ENCODE measurements at places on chromosomes 12 and 14. TPM values are rescaled to one million over a fixed set of nuclear protein-coding genes. Genes with fewer than 3 reads are reported as not detected.

DNA sequence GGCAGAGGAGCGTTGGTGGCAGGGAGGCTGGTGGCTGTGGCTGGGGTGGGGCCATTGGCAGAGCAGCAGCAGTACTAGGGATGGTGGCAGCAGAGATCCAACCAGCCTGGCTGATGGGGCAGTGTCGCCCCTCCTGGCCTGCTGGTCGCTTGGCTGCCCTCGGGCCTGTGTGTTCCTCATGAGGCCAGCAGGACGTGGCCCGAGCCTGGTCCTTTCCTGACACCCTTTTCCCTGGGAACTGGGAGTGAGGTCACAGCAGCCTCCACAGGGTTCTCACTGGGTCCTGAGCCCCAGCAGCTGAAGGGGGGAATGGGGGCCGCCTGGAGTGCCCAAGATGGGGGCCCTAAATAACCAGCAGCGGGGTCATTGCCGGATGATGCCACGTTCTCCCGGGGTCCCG is 46.1 kb downstream of the KIF26A start:
- no peak for DNase-seq

- DNase-seq: no peak
Observed at GRCh38 chr12:71704920-71705319, 19.0 kb downstream of the TMEM19 start.

The LRIG3 gene
- total RNA-seq: 6.1 TPM

DNA sequence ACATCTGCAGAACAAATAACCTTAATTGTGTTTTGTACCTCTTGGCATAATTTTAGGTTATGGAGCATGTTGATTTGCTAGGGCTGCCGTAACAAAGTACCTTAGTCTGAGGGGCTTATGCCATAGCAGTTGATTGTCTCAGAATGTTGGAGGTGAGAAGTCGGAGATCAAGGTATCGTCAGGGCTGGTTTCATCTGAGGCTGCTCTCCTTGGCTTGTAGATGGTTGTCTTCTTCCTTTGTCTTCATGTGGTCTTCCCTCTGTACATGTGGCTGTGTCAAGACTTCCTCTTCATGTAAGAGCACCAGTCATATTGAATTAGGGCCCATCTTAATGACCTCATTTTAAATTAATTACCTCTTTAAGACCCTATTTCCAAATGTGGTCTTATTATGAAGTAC is 64.4 kb upstream of the PTHLH start:
- no peak for DNase-seq

DNA sequence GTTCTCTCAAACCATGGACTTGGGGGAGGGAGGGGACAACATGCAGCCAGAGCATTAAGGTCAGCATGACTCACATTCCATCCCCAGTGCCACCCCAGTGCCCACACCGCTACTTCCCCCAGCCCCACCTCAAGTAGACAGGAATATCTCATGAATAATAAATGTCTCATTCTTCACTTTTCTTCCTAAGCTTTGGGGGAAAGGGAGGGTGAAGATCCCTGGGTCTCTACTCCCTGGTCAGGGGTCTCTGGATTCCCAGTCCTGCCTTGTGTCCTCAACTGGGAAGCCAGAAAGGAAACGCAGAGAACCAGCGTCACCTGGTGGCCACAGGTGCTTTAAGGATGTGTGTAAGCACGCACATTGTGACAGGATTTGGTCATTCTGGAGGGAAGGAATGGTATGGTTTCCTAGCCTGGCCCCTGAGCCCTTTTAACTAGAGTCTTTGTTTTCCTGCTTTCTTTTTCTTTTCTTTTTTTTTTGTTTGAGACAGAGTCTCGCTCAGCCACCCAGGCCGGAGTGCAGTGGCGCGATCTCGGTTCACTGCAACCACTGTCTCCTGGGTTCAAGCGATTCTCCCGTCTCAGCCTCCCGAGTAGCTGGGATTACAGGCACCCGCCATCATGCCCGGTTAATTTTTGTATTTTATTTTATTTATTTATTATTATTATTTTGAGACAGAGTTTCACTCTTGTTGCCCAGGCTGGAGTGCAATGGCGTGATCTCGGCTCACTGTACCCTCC is 3.4 kb downstream of the GPR84 start:
- peak; percentile 87 for DNase-seq

The CLEC2D gene
- total RNA-seq: 4.7 TPM

The MAPK1IP1L gene
- 75.2 TPM for total RNA-seq

DNA sequence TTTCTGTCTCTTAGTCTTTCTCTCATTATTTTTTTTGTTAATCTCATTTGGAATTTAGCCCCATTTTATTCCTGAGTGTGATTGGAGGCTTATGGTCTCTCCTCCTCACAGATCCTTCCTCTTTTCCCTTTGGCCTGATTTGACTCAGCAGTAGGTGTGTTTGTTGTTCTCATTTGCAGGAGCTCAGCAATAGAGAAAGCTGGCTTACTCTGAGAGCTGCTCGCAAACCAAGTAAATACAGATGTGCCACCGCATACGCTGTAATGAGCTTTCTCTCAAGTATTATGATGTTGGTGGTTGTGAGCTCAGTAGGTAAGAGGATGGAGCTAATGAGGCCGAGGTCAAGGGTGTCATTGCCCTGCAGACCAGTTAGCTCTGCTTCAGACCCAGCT is 206.5 kb downstream of the ETV6 start:
- DNase-seq: no peak

GRCh38 chr12:108852674-108853309 is 4.6 kb downstream of the SSH1 start:
- no peak for DNase-seq

GRCh38 chr12:89451841-89452251 is 72.8 kb downstream of the GALNT4 start:
- no peak for DNase-seq

The ZC2HC1C gene
- 5.2 TPM for total RNA-seq

DNA sequence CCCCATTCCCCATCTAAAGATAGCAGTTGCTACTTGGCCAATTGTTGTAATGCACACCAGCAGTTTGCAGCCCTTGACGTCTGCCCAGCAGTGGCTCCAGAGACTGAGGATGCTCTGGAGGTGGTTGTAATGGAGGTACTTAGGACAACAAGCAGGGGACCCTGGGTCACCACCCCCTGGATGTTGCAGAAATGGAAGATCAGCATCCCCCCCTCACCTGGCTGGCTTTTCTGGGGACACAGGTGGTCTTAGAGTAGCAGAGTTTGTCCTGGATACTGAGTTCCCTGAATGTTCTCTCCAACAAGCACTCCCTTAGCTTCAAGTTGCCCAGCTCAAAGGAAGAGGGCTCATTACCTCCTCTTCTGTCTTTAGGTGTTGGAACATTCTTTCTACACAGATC is 250.5 kb downstream of the AACS start:
- DNase-seq: peak; percentile 22

- DNase-seq: no peak
Observed at GRCh38 chr12:17918013-17918412, 172.0 kb downstream of the RERGL start.

DNA sequence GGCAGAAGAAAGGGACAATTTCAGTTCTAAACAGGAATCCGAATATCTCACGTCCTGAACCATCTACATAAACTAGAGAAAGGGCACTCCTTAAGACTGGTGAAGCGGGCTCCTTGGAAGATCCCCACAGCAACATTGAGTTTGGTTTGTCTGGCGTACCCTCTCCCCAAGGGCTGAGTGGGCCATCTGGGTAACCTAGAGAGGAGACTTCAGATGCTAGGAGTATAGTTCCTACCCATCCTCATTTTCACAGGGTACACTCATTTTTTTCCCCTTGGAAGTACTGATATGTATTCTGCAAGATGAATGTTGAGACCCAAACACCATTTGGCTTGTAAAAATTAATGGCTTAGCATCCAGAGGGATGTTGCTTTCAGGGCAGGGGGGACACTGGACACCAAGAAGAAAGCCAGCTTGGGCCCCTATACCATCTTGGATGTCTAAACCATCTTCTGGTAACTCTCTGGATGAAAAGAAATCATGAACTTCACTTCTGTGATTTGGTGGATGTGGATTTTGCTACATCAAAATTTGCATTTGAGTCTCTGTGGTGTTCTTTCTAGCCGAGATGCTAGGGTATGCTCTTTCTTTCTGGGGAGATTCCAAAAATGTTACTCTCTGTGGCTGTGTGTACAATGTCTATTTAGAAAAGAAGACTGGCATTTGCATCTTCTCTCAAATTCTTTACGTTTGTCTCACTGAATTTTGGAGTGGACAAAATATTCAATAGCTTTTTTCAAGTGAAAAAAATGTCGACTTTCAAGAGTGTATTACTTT is 97.7 kb downstream of the ETV6 start:
- no peak for DNase-seq

DNA sequence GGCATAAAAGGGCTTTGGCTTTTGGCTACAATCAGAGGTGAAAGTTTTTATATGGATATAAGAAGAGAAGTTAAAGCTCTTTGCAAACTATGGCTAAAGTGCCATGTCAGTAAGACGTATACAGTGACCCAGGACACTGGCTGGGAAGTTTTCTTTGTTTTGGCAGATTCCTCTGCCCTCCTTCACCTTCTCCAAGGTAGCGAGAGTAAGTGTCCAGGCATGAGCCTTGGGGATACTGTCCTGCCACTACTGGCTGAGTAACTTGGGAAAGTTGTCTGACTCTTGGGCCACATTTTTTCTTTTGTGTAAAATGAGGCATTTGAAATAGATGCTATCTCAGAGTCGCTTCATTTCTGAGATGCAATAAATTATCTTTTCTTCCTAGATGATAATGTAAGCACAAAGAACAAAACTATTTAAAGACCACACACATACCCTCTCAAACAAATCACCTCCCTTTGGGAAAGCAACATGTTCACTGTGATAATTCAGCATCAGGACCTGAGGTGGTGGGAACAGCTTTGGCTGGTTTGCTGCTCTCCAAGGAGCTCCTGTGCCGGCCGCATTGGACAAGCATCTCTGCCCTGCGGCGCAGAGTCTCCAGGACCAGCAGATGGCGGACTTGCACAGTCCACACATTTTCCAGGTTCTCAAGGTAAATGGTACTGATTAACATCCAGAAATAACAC is 106.3 kb downstream of the PTCSC3 start:
- no peak for DNase-seq

GRCh38 chr12:115910057-115910456 is 367.4 kb downstream of the MED13L start:
- no peak for DNase-seq

The KRT77 gene
- not detected for total RNA-seq

- no peak for DNase-seq
Observed at GRCh38 chr14:75875958-75876357, 105.8 kb downstream of the TGFB3 start.

The PPM1H gene
- 4.0 TPM for total RNA-seq

The EAPP gene
- 17.1 TPM for total RNA-seq

The HPD gene
- total RNA-seq: 1.3 TPM

- DNase-seq: no peak
Observed at GRCh38 chr12:115946867-115947695, 330.4 kb downstream of the MED13L start.

GRCh38 chr12:119227292-119227691 is 48.6 kb downstream of the HSPB8 start:
- no peak for DNase-seq

The OTOGL gene
- total RNA-seq: 0.51 TPM

DNA sequence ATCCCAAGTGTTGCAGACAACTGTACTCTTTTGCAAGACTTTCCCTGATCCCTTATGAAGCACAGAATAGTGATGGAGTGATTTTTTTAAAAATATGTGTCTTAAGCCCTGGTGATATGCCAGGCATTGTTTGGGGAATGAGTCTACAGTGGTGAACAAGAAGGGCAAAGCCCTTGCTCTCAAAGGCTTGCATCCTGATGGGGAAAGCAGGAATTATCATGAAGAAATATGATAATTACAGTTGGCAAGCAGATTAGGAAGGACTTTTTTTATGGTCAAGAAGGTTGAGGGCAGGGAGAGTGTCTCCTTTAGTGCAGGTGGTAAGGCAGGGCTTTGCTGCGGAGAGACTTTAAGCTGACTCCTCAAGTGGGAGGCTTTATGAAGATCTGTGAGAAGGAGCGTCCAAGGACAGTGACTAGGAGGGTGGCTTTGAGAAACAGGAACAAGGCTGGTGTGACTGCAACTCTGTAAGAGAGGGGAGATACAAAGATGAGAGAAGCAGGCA is 100.2 kb downstream of the SYNE2 start:
- no peak for DNase-seq

DNA sequence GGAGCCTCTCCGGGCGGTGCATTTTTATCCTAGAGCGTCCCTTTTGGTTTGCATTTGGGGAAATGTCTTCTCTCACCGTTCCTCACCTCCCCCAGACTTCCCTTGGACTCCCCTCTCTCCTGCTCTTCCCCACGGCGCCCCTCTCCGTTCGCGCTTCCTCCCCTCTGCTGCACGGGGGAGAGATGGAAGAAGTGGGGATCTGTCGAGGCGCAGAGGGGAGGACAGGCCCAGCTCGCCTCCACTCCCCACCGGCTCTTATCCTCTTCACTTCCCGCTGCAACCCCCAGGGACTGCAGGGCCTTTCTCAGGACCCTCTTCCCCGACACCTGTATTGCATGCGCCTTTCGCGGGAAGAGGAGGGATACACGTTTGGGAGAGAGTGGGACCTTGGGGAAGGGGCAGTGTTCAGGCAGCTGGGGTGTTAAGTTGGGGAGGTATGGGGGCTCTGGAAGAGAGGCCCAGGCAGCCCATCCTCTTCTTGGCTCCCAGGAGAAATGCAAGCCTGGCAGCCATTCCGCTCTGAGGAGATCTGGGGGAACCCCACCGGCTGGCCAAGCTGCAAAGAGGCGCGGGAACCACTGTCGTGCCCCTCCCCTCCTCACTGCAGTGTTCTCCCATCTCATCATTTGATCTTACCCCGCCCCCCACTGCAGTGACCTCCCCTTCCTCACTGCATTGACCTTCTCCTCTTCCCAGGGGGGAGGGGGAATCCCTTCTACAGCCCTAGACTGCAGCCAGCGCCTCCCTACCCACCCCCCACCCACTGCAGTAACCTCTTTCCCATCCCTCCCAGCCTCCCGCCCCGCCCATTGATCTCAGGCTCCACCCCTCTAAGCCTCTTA is 788 bp downstream of the ENO2 start:
- no peak for DNase-seq

- DNase-seq: no peak
Observed at GRCh38 chr12:5511644-5512600, 80.0 kb downstream of the NTF3 start.

- DNase-seq: peak; percentile 72
Observed at GRCh38 chr12:20040831-20041230, 327.5 kb upstream of the PDE3A start.

The PTGDR gene
- 0.51 TPM for total RNA-seq

DNA sequence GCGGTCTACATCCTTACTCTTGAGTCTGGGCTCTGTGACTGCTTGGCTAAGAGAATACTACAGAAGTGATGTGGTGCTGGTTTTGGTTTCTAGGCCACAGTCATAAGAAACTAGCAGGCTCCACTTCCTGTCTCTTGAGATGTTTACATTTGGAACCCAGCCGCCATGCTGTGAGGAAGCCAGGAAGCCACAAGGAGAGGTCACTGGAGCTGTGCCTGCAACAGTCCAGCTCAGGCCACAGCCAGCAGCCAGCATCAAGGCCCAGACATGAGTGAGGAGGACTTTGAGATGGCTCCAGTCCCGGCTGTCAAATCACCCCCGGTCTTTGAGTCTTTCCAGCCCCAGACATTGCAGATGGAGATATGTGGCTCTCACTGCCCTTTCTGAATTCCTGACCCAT is 12.9 kb upstream of the FAM181A start:
- DNase-seq: no peak

The ANKLE2 gene
- 31.4 TPM for total RNA-seq

All from cardiac septum (tissue), 1 donor.